CD4-positive, alpha-beta T cell treated with Interleukin-15 for 4 hours (primary cell): ENCODE measurements at places on chromosomes 11 and 22.
A peak's percentile ranks its signal among the peaks of the same experiment; 100 is the strongest.

DNA sequence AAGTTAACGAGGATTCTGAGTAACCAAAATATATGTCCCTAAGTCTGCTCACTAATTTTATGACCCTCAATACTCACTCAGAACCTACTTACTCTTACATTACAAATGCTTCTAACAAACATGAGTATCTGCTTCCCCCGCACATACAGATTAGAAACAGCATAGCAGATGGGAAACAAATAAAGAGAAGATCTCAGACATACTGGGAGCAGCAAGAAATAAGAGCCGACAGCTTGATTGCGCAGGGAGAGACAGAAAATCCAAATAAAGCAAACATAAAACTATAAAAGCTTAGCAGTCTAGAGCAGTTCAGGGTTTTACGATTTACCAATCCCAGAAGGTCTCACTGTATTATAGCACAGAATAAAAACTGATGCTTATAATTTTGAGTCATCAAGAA lies 89.1 kb upstream of the DBX1 start:
- DNase-seq = no peak

DNA sequence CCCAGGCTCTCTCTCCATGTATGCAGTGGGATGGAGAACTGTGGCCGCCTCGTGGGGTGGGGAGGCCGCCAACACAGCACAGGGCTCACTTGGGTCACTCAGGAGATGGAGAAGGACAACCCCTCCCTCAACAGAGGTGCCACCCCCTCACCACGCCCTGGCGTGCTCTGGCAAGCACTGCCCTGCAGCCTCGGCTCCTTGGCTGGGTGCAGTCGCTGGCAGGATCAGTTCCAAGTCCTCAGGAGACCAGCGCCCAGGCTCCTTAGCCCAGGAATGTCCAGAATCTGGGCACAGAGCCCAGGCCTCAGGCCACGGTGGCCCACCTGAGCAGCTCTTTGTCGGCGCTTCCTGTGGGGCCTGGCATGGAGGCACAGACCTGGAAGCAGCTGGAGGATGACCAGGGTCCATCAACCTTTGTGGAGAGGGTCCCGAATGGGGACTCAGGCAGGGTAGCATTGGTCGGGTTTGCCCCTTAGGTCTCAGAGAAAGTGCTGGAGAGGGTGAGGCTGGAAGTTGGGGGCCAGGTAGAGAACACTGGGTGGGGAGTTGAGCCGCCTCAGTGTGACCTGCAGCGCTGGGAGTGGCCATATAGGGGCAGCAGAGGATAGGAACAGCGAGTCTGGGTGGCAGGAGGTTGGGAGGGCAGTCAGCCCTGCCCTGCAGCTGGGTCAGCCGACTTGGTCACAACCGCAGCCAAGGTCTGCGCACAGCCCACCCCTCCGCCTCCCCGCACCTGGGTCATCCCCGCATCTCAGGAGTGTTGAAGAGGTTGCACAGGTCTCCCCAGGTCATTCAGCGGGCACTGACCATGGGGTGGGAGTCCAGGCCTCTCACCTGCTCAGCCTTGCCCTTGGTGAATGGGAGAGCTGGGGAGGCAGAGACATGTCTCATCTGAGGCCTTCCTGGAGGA lies 8.2 kb downstream of the SUSD2 start:
- DNase-seq = peak; percentile 14

DNA sequence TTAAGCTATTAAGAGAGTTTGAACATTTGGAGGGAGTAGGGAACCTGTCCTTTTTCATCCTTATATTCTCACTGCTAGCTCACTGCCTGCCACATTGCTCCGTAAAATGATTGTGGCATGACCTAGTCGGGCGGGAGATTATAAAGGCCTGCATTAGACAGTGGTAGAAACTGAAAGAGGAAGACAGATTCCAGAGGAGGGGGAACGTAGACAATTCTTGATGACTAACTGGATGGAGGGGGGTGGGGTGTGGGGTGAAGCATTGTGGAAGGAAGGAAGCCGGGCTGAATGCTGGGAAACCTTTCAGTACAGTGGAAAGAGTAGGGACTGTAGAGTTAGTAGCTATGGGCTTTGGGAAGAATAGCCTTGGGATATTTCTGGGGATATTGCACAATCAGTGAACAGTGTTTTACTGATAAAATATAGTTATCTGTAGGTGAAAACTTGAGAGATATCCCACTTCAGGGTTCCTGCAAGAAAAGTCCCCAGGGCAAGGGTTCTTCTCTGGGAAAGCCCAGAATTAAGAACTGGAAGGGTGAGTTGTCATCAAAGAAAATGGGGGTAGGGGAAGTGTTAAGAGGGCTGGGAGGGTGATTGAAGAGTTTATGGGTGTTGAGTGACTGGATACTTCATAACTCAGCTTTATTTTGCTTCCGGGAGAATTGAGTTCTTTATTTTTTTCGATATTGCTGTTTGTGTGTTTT lies 2.1 kb downstream of the MED15 start:
- peak; percentile 70 for DNase-seq

- no peak for DNase-seq
Observed at GRCh38 chr11:68067991-68068390, 29.2 kb downstream of the TCIRG1 start.

DNA sequence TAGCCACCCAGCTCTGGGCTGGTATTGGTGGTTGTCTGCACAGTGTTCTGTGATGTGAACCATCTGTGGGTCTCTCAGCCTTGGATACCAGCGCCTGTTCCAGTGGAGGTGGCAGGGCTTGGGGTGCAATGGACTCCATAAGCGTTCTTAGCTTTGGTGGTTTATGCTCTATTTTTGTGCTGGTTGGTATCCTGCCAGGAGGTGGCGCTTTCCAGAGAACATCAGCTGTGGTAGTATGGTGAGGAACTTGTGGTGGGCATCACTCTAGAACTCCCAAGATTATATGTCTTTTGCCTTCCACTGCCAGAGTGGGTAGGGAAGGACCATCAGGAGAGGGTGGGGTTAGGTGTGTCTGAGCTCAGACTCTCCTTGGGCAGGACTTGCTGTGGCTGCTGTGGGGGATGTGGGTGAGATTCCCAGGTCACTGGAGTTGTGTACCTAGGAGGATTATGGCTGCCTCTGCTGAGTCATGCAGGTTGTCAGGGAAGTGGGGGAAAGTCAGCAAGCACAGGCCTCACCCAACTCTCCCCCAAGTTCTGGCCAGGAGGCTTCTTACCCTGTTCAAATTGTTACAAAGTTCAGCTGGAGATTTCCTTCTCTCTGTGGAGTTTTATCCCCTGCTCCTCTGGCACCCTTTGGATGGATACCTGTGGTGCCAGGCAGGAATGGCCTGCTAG lies 47.2 kb downstream of the MRGPRX2 start:
- DNase-seq = no peak

DNA sequence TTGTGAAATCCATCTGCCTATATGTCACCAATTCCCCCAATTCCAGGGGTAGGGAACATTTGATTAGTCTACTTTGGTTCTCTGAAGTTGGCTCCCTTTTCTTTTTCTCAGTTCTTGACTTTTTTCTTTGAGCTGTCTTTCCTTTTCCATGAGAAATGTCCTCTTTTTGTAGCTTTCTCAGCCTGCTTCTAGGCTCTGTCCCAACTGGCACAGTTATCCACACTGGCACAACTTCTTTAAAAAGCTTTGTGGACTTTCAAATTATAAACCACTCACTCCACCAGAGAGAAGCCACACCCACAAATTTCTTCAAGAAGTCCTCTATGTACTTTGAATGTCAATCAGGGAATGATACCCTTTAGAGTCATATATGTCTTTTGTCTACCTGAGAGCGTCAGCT lies 100.5 kb downstream of the TTC17 start:
- no peak for DNase-seq

DNA sequence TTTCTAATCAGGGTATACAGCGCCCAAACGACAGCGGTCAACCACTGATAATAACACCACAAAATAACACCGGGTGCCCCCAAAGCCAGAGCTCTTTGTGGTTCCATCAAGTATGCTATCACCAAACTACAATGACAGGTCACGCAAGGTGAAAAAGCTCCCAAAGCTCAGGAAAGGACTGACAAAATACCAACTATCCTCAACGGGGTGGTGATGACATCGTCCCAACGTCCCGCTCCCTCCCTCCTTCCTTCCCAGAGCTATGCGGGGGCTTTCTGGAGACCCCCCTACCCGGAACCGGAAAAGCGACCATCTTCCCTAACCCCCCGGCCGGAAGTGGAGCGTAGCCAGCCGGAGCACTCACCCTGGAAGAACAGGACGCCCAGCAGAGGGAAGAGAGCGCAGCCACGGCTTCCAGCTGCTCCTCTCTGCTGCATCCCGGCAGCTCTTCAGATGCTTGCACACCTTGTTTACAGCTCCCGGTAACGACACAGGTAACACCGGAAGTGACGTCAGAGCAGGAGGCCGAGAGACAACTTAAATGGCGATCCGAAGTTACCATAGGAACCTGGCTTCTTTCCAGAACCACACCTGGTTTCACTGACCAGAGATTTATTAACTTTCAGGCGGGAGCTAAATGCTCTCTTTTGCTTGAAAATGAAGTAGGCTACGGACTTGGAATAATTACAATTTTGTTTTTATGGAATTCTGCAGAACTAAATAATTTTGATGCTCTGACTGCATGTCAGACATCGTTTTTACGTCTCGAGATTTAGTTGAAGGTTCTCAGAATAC lies at the start of gene MPZL3:
MPZL3 (minus strand) TSS at position 508 of the 795 bp plus-strand sequence; CDS start at position 437, 71 bp downstream.
- DNase-seq = peak; percentile 89

DNA sequence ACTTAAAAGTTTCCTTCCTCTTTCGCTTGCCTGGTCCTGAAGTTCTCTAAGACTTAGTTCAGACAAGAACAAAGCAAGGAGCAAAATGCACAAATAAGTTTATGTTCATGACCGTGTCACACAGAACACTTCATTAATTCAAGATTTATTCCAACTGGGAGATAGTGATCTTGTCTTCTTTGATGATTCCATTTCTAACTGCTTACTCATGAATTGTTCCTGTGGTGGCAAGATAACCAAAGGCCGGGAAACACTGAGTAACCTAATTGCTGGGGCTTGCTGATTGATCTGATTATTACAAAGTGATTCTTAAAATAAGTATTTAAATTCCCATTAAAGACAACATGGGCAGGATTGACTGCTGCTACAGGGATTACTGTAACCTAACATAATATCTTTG lies 1462.9 kb upstream of the RAG2 start:
- no peak for DNase-seq

GRCh38 chr11:79110796-79111195 lies 330.0 kb downstream of the TENM4 start:
- DNase-seq = no peak

- no peak for DNase-seq
Observed at GRCh38 chr11:8013833-8014232, 26.7 kb downstream of the EIF3F start.

GRCh38 chr22:42562684-42563083 lies 8.9 kb downstream of the SERHL2 start:
- DNase-seq = no peak

GRCh38 chr22:48402591-48403031 lies 1425.1 kb downstream of the BRD1 start:
- no peak for DNase-seq

GRCh38 chr11:36488096-36488495 lies 22.0 kb downstream of the TRAF6 start:
- DNase-seq = no peak

DNA sequence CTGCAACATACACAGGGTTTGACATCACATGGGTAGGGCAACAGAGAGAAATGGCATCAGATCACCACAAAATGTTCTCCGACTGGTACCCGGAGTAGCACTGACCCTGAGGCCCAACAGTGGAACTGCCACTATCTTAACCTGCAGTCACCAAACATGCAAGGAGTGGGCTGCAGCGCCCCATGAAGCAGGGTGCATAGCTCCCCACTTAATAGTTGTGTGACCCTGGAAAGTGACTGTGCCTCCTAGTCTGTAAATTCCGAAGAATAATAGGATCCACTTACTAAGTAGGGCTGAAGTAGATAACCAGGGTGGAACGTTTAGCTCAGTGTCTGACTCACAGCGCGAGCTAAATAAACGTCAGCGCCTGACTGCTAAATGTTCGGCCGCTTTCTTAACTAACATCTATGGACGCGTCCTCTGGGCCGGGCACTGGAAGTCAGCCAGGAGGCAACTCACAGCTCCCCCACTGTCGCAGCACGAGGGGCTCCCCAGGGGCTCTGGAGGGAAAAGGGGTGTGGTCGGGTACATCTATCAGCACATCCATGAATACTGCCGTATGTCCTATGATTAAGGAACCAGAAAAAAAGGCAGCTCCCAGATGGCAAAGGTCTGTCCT lies 777 bp downstream of the LTO1 start:
- DNase-seq = no peak

- DNase-seq = no peak
Observed at GRCh38 chr11:129694966-129695365, 120.7 kb upstream of the TMEM45B start.

DNA sequence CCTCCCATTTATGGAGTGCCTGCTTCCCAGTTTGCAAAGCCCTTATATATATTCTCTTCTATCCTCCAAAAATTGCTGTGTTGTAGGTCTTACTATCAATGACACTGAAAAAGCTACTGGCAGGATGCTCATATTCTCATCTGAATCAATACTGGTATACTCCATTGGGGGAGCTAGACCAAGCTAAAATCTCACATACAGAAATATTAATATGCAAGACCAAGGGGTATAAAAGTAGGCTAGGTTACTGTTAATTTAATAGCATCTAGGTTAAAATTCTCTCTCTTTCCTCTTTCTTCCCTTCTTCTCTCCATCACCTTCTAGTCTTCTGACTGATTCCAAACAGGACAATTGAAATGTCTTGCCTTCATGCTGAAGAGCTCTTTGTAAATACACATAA lies 17.1 kb upstream of the BDNF start:
- DNase-seq = no peak

GRCh38 chr11:102990145-102990544 lies 34.6 kb upstream of the MMP13 start:
- no peak for DNase-seq

GRCh38 chr11:61797263-61797944 lies 4.7 kb downstream of the FEN1 start:
- DNase-seq = peak; percentile 77

GRCh38 chr22:42080287-42080686 lies 787 bp downstream of the SMDT1 start:
- DNase-seq = peak; percentile 13

DNA sequence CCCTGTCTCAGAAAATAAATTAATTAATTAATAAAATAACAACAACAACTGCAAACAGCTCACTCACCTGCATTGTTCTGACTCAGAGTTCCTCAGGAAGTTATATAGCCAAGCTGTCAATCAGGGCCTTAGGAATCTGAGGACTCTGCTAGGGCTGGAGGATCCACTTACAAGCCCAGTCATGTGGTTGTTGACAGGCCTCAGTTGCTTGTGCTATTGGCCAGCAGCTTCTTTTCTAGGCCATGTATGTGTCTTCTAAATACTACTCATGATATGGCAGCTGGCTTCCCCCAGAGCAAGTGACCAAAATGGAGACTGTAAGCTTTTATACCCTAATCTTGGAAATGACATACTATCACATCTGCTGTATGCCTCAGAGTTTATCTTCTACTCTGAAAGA lies 20.8 kb upstream of the ATP5MG start:
- no peak for DNase-seq

DNA sequence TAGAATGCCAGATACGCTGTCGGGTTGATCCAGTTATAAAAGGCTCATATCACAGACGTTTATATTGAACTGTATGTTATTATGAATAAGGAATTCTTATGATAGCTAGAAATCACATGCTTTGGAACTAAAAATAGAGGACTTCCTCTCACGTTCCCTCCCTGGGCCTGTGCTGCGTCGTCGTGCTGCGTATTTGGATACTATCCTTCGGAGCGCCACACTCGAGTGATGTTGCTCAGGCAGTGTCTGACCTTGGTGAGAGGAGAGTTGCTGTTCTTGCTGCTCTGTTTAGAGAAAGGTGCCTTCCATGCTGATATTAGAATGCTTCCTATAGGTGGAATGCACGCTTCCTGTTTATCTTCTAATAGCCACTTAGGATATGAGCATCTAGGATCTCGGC lies 20.2 kb upstream of the ST14 start:
- DNase-seq = no peak
